ENCODE measurements at places on chromosomes 16 and 17. TPM values are rescaled to one million over a fixed set of nuclear protein-coding genes. Genes with fewer than 3 reads are reported as not detected.
A peak's percentile ranks its signal among the peaks of the same experiment; 100 is the strongest.

The FSCN2 gene
- 0.46 TPM for total RNA-seq

The CD300C gene
- total RNA-seq, result 0.20 TPM

- DNase-seq, result no peak
These were observed 6.2 kb downstream of the SMCR8 start for GRCh38 chr17:18321309-18321708.

- DNase-seq, result peak; percentile 67
These were observed 887 bp downstream of the ZBTB4 start for GRCh38 chr17:7478276-7479212.

DNA sequence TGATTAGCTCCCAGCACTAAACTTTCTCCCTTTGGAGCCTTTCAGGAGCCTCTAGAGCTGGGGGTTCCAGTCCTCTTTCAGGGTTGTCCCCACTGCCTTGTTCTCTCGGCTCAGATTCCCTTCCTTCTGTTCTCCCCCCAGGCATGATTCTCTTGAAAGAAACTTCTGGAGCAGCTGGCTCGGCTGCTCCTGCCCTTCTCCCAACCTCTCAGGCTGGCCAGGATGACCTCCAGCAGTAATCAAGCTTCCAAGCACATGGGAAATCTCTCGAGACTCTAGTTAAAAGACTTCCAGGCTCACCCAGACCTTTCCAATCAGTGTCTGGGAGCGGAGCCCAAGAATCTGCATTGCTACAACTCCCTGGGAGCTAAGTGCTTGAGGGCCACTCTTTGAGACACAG is 3.6 kb downstream of the SDK2 start:
- DNase-seq, result no peak

GRCh38 chr17:50631195-50631907 is 3.3 kb upstream of the ABCC3 start:
- DNase-seq, result no peak

Data from CD8-positive, alpha-beta memory T cell (primary cell).